GM19239 (cell line): ENCODE measurements at places on chromosomes 3 and 15.
A peak's percentile ranks its signal among the peaks of the same experiment; 100 is the strongest.

GRCh38 chr3:177594096-177594495 lies 396.8 kb upstream of the TBL1XR1 start:
- no peak for DNase-seq

GRCh38 chr3:157093096-157093495 lies 66.9 kb downstream of the CCNL1 start:
- DNase-seq, result no peak

GRCh38 chr15:74173380-74174218 lies at the start of gene ISLR:
TSS of gene ISLR (plus strand) at chr15:74173710. CDS start at chr15:74174859, 1,149 bp downstream.
- no peak for DNase-seq

DNA sequence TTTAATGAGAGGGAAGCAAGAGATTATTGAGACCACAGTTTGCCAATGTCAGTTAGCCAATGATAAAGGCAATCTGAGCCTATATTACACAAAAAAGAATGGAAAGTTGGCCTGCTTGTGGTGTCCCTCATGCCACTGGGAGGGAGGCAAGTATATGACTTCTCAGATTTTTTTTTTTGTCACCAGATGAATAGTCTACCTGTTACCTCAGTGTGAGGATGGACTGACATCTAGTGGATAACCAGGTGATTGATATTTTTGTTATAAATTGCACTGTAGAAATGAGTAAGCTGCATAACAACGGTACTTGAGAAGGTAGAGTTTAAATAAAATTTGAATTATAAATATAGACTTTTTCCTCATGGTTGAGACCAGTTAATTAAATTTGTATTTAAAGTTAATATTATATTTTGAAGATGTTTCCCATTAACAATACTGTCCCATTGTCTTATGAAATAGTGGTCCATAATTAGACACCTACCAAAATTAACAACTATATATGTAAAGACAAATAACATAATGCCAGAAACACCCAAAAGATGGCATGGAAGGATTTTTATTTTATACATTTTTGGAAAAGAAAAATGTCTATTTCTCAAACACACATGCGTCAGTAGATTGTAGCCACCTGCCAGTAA lies 237.8 kb upstream of the GADL1 start:
- DNase-seq, result no peak

DNA sequence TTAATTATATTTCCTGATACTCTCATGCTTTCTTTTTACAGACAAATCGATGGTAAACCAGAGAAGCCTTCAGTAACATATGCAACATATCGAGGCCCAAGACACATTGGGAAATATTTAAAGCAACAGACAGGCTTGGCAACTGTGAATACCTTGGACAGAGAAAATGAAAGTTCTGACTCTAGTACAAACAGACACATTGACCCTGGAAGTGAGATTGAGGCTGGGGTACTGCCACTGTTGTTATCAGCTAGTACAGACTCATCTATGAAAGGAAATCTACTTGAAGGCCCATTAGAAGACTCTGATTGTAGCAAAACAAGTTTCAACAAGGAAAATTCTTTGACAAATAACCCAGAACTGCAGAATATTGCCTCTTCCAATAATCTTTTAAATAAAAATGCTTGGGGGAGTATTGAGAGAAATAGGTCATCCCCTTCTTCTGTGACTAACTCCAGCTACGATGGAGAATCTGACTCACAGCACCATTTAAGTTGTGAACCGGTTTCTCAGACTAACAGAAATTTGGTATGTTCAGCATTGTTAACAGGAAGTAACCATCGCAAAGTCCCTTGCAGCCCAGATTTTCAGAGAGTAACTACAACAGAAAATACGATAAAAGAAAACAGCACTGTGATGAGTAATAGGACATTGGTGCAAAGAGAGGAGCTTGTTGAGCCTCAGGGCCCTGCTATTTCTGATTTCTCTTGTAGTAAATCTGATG lies 50.2 kb downstream of the CRYBG3 start:
- DNase-seq, result no peak

GRCh38 chr15:81088470-81089013 lies 45.5 kb upstream of the CFAP161 start:
- no peak for DNase-seq

GRCh38 chr3:119469418-119470189 lies 841 bp downstream of the POGLUT1 start:
- no peak for DNase-seq

DNA sequence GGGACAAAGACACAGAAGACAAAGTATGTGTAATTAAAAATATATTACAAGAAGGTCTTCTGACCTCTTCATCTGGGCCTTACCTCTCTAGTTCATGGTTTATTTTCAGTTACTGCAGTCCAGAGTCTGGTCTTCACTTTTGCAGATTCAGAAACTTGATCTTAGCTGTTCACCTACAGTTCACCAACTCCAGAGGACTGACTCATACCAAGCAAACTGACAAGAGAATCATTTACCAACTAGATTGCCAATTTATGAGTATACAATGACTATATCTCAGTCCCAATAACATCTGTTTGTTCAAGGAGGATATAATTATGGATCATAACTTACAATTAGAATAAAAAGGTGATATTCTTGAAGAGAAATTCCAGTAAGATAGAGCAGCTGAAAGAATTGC lies 9.0 kb downstream of the P2RY1 start:
- DNase-seq, result no peak

GRCh38 chr15:75182187-75183131 lies 19.2 kb upstream of the C15orf39 start:
- DNase-seq, result no peak

DNA sequence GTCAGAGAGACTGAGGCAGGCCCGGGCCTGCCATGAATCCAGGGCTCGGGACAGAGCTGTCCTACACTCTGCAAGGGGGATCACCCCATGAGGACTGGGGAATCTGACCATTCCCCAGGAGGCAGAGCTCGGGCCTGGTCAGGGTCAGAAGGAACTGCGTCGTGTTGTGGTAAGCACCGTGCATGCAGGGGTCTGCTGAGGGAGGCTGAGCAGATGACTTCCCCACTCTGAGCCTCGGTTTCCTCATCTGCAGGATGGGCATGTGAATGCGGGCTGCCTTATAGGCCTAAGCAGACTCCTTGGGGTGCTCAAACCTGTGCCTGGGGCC lies 61.6 kb upstream of the IQSEC1 start:
- no peak for DNase-seq

- peak; percentile 13 for DNase-seq
Observed at GRCh38 chr3:179148616-179149405, 654 bp downstream of the PIK3CA start.

DNA sequence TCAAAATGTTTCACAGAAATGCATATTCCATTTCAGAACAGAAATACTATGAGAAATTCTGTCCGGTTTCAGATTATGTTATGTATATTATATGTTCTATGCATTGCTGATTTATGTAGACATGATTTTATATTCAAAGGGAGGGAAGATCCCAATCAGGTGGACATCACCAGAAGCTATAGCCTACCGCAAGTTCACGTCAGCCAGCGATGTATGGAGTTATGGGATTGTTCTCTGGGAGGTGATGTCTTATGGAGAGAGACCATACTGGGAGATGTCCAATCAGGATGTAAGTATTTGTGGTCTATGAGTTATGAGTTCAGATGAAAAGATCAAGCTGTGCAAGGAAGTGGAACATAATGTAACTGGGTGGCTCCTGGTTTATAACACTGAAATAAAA lies 341.7 kb downstream of the EPHA3 start:
- DNase-seq, result no peak

- DNase-seq, result no peak
Observed at GRCh38 chr3:52437326-52438103, 7.4 kb downstream of the SEMA3G start.

DNA sequence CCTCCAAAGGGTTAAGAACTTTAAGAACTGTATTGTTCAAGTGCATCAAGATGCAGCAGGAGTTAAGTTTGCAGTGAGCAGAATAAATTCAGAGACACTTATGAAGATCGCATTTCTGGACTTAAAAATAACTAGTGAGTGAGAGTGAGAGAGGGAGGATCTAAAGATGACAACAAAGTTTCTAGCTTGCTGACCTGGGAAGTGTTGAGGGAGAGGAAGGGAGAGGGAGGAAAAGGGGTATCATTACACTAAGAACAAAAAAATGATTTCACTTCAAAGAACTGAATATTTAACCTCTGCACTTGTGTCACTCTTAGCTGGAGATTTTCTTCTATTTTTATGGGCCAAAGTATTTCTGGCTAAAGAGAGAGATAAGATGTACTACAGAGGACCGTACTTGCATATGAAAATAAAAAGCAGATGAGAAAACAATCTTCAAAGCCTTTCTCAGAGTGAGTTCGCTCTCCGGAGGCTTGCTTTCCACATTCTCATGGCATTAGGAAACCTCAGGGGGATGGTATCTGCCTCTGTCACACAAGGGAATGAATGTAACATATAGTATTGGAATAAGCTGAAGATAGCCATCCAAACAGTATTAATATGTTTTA lies 91.4 kb upstream of the TJP1 start:
- DNase-seq, result no peak

- no peak for DNase-seq
Observed at GRCh38 chr3:105170423-105170822, 196.3 kb upstream of the ALCAM start.

DNA sequence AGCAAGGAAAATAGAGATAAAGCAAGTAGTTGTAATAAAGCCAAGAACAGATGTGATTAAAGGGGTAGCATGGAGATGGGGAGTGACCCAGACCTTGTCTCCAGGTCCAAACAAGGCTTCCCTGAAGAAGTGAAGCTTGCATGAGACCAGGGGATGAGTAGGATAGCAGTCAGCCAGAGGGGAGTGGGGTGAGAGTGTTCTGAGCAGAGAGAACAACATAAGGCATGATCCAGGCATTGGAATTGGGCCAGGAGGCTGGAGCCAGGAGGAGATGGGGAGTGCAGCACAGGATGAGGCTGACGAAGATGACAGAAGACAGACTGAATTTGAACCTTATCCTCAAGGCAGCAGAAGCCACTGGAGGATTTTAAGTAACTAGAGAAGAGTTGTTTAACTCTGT lies 7.2 kb downstream of the TMOD2 start:
- DNase-seq, result no peak

DNA sequence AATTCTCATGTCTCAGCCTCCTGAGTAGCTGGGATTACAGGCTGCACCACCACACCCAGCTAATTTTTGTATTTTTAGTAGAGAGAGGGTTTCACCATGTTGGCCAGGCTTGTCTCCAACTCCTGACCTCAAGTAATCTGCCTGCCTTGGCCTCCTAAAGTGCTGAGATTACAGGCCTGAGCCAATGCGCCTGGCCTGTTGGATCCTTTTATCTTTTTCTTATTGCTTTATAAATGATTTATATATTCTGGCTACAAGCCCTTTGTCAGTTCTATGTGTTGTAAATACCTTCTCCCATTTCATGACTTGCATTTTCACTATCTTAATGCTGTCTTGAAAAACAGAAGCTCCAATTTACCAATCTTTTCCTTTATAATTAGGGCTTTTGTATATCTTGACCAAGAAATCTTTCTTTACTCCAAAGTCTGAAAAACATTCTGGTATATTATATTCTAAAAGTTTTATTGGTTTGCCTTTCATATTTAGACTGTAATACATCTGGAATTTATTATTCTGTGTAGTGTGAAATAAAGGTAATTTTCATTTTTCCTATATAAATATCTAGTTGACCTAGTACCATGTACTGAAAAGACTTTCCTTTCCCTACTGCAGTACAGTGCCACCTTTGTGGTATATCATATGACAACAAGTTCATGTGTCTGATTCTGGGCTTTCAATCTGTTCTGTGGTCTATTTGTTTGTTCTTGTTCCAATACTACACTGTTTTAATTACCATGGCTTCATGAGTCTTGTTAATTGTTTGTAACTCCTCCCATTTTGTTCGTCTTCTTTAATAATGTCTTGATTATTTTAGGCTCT lies 52.9 kb upstream of the RNU6-1 start:
- no peak for DNase-seq

DNA sequence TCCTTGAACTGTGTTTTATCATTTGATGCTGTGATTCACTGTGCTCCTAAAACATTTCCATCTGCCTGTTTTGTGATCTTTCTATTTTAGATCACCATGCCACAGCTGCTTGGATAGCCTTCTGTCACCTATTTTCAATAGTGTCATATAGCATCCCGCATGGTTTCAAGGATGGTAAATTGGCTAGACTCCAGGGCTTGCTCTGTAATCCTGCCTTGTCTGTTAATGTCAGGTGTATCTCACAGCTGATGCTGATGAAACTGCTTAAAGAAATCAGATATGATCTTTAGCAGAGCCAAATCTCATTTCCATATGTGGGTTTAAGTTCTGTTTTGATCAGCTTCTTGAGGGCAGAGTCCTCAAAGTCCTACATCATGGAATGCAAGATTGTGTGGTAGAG lies 182.2 kb downstream of the UBE2E2 start:
- DNase-seq, result no peak

- DNase-seq, result no peak
Observed at GRCh38 chr3:72337480-72337855, 510.8 kb downstream of the SHQ1 start.

GRCh38 chr15:65529762-65530317 lies 423 bp upstream of the HACD3 start:
- DNase-seq, result no peak

DNA sequence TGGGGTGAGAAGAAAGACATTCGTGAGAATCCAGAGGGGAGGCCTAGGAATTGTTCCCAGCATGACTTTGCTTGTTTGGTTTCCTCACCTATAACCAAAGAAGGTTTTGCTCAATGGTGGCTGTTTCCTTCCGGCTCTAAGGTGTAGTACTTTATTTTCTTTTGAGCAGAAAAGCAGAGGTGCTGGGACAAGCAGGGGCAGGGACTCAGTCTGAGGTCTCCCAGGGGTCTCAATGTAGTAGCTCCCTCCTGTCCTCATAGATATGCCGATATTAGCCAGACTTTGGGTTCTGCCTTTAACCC lies 41.6 kb downstream of the ZBTB38 start:
- DNase-seq, result no peak

DNA sequence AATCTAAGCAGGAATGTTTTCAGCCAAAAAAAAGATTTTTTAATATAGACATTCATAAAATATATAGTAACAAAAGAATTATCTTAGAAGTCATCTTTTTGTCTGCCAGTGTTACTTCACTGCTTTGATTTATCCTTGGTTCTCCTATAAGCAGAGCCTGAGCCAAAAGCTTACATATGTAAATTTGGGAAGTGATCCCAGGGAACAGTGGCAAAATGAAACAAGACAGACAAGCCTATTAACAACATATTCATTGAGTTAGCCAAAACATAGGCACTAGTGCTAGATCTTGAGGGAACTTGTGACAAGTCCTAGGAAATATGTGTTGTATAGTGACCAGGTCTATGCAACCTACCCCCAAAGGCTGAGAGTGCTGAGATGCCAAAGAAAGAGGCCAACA lies 11.3 kb downstream of the GTPBP8 start:
- DNase-seq, result no peak

- DNase-seq, result no peak
Observed at GRCh38 chr3:33099109-33099645, 2.2 kb upstream of the GLB1 start.

- DNase-seq, result no peak
Observed at GRCh38 chr15:39692356-39693327, 90.0 kb downstream of the FSIP1 start.

DNA sequence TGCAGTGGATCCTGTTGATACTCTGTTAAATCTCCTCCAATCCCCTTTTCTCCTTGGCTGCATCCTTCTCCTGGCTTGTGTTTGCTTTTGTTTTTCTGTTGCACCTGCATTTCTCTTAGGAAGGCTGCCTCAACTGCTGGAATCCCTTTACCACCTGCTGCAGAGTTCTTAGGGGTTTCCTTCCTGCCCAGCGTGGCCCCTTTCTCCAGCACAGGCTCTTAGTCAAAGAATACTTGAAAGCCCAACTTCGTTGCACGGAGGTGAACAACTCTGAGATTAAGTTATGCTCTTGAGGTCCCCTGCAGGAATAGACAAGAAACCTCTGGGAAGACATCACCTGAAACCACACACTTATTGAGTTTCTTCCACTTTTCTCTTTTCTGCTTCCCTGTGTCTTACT lies 121.6 kb upstream of the GRM7 start:
- no peak for DNase-seq
